ENCODE measurements at places on chromosomes 12 and 14.

- no peak for DNase-seq
Measured at GRCh38 chr12:3187846-3188770, 110.9 kb downstream of the TSPAN9 start.

GRCh38 chr12:72304751-72305150 lies 32.6 kb downstream of the TRHDE start:
- no peak for DNase-seq

DNA sequence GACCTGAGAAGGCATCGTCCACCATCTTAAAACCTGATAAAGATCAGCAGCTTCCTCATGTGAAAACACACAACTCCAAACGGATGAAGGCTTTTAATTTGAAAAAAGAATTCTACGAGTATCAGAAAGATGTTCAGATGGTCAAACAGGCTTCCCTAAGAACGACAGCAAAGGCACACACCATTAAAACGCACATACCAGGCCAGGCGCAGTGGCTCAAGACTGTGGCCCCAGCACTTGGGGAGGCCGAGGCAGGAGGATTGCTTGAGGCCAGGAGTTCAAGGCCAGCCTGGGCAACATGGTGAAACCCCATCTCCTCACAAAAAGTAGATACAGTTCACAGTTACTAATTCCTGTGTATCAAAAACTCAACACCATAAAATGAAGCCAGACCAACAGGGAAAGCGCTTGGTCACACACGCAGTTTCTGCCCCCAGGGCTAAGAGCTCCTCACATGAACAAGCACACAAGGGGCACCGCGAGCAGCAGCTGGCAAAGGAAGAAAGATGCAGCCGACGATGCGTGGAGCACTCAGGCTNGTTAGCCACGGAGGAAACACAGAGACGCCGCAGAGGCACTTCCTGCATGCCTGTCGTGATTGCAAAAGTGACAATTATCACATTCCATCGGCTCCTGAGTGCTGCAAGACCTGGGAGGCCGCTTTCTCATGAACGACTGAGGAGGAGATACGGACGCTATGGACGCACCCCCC lies 78.0 kb downstream of the NOC4L start:
- peak; percentile 62 for DNase-seq

DNA sequence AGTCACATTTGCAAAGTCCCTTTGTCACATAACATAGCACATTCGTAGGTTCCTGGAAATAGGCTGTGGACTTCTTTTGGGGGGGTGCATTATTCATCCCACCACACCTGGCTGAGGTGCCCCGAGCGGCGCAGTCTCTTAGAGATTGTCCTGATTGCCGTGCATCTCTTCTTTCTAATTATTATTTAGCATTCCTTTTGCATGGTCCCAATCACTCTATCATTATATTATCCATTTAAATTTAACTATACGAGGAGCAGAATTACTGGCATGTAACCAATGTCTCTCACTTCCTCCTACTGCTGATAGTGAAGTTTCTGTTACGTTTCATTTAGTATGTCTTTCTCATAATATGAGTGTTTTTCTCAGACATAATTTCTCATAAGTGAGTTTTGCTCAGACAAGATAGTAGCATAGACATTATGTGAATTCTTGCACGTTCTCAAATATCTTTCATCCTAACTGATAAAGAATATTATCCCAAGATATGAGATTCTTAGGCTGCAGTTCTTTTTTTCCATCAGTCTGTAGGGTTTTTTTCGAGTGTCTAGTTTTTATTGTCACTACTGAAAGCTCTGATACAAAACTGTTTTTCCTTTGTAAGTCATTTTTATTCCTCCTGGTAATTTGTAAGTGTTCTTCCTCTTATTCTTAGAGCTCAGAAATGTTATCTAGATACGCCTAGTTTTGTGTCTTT lies 444.3 kb downstream of the NELL2 start:
- no peak for DNase-seq

GRCh38 chr12:1367331-1368291 lies 226.8 kb downstream of the FBXL14 start:
- DNase-seq: no peak

GRCh38 chr12:26062566-26062965 lies 62.3 kb downstream of the BHLHE41 start:
- no peak for DNase-seq

- DNase-seq: no peak
Measured at GRCh38 chr14:83290447-83290846, 1756.8 kb upstream of the SEL1L start.

DNA sequence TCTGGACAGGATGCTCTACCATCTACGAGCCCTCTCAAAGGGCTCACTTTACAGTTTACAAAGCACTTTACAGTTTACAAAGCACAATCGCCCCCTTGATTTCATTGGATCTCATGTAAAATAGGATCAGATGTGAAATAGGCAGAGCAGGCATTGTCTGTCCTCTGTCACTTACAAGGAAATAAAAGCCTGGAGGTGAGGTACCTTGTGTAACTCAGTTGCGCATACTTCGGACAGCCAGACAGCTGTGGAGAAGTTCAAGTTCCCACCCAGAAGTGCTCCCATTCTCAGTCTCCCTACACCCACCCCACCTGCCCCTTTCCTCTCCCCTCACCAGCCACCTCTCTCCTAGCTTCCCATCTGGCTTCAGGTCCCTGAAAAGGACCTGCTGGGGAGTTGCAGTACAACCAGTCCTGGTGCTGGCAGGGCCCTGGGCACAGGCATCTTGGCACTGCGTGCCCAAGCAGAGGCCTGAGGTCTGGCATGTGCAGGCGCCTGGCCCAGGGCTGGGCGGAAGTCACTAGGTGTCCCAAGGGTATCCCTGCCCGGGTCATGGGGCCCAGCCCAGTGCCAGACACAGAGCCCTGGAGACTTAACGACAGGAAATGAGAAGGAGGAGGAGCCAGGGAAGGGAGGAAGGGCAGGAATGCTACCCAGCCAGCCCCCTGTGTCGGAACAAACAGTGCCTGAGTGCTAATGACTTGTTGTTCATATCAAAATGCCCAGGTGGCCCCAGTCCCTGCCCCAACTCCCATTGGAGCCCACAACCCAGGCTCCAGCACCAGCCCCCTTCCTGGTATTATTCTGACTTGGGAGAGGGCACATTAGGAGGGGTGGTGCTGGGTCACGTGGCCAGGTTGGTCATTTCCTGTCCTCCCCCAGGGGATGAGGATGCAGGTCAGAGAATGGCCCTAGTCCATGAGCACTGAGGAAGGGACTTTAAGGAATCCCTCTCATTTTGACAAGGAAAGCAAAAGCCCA lies 5.4 kb downstream of the RAPGEF3 start:
- DNase-seq: no peak

DNA sequence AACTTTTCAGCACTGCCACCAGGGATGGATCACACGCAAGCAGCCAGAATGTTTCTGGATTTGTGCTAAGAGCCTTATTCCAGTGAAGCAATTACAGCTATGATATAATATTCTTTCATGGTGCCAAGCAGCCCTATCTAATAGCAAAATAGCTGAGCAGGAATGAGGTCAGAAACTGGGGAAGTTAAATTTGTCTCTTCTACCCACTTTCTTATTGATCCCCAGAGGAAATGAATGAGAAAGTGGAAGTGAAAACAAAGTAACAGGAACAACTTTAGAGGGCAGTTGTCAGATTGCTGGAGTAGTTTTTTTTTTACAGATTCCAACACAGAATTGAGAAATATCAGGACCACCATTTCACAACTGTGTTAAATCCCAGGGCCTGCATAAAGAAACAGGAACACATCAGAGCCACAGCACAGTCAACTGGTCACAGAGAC lies 44.8 kb downstream of the GCH1 start:
- no peak for DNase-seq

DNA sequence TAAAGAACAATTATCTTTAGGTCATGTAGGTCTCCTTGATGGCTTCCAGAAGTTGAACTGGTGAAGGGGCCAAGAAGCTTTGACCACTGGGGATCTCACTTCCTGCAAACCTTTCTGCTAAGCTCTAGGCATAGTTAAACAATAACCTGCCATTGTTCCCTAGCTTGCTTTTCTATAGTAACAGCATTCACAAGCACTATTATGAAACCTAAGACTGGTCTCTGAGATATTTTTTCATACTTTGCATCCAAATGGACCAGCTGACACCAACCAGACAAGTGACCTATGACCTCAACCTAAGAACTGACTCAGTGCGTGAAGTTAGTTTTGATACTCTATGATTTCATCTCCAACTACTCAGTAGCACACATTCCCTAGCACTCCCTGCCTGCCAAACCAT lies 129.1 kb downstream of the PTPRB start:
- DNase-seq: no peak

DNA sequence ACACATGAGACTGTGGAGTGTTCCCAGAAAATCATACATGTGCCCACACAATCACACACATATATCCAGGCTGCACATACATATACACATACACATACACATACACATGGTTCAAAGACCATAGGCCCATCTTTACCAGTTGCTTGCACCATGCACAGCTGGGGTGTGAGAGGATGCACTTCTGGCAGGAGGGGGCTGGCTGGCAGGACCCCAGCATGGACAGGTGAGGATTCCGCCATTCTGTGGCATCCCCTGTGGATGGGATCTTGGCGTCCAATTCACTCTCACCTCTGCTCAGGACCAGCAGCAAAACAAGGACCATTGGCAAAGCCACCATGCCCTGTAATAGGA lies 7.0 kb downstream of the ITGB7 start:
- no peak for DNase-seq

- DNase-seq: peak; percentile 97
Measured at GRCh38 chr12:49322708-49323523, at the start of gene TROAP. Gene TROAP, plus strand, starts transcription at chr12:49323255. Its CDS starts 354 bp downstream, at chr12:49323609.

- DNase-seq: no peak
Measured at GRCh38 chr12:68962877-68963855, 30.2 kb upstream of the CPM start.

DNA sequence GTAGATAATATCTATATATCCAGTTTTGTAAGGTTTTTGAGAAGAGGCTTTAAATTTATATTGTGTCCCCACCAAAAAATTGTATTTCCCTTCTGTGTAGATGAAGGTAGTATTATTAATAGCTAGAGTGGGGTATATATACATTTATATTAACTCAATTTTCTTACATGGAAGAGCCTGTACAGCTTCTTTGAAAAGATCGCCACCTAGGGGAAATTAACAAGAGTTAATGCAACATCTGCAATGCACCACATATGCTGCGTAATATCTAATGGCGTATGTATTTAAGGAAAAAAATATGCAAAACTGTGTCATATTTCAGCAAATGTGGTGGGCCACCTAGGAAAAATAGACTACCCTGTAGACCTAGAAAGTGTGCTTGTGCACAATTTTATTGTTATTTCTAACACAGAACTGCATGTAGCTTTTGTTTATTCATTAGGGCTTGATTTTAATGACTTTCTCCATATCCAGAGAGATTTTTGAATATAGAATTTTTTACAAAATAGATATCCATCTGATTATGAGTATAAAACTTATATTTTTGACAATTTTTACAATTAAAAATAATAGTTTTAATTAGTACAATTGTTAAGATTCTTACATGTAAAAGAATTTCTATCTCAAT lies 14.0 kb downstream of the CCER1 start:
- no peak for DNase-seq

DNA sequence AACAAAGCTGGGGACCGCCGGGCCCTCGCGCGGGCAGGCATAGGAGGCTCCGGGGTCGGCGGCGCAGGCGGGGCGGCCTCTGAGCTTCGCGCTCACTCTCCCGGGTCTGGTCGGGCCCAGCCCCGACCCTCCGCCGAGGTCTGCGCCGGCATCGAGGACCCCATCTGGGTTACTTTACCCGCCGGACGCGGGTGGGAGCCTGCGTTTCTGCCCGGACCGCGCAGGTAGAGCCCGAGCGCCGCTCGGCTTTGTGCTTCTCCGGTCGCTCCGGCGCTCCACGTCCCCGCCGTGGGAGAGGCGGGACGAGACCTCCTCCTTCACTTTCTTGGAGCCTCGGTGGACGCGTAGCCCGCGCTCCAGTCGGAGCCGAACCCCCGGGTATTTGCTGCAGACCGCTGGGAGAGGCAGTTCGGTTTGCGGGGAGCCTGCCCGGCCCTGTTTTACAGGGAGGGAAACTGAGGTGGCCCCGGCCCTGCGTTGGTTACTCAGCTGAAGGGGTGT lies 63.2 kb downstream of the FBXL14 start:
- no peak for DNase-seq

GRCh38 chr12:116302166-116303058 lies 24.9 kb upstream of the MED13L start:
- DNase-seq: no peak

- no peak for DNase-seq
Measured at GRCh38 chr14:99879401-99880295, 86.4 kb downstream of the EML1 start.

DNA sequence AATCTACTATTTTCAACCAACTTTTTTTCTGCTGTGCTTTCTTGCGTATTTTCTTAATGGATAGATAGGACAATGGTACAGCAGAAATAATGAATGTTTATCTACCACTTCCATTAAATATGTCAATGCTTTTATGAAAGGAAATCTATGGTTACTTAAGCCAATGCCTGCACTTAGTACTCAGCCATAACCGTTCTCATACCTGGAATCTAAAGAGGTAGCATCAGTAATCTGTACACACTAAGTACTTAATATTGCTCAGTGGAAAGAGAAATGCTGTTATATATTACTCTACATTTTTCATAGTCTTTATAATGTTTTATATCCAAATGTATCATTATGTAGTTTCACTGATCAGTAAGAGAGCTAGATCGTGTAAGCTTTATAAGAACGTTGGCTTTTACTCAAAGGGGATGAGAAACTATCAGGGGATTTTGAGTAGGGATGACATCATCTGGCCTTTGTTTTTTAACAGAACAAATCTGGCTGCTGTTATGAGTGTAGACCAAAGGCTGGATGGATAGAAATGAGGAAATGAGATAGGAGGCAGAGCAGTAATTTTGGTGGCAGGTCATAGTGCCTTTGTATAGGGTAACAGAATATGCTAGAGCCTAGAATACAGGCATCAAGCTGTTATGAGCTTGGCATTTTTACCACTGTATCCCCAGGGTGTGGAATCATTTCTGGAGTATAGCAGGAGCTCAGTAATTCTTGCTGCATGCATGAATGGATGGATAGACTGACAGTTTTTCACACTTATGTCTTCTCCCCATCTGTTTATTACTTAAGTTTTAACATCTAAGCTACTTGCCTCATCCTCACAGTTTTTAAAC lies 34.0 kb downstream of the ALG10B start:
- no peak for DNase-seq

GRCh38 chr12:95624589-95624988 lies 73.3 kb upstream of the USP44 start:
- no peak for DNase-seq

GRCh38 chr14:30988509-30988908 lies 36.9 kb upstream of the AP4S1 start:
- DNase-seq: no peak
